HT1080 (cell line): ENCODE measurements at places on chromosomes 3 and 15.
A peak's percentile ranks its signal among the peaks of the same experiment; 100 is the strongest.

DNA sequence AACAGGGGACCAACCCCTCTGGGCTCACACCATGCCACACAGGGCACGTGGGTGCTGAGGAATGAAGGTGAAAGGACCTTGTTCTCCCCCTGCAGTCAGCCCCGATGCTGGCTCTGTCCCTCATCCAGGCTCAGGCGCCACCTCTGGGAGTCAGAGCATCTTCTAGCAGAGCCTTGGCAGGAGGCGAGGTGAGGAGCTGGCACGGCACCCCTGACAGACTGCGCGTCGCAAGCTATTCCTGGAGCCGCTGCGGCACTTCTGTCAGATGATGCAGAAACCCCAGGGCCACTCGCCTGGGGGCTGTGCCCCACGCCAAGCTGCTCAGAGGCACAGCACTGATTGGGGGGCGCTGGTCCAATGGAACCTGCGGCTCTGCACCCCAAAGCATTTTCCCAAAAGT is 62.0 kb downstream of the MGLL start:
- no peak for DNase-seq

DNA sequence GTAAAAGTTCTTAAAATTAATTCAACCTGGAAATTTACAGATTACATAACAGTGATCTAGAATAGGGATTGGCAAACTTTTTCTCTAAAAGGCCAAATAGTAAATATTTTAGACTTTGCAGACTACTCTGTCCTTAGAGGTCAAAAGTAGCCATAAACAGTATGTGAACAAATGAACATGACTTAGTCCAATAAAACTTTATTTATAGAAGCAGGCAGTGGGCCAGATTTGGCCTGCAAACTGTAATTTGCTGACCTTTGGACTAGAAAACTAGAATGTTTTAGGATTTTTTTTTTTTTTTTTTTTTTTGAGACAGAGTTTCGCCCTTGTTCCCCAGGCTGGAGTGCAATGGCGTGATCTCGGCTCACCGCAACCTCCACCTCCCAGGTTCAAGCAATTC is 12.1 kb downstream of the SENP8 start:
- DNase-seq = no peak

- DNase-seq = no peak
Measured at GRCh38 chr3:68973639-68974038, 39.8 kb downstream of the EOGT start.

GRCh38 chr15:32970847-32971246 is 223.7 kb downstream of the FMN1 start:
- DNase-seq = no peak

- DNase-seq = peak; percentile 96
Measured at GRCh38 chr3:194322678-194323211, 28.4 kb downstream of the CPN2 start.

- peak; percentile 91 for DNase-seq
Measured at GRCh38 chr3:157128771-157129681, 30.9 kb downstream of the CCNL1 start.
